ENCODE measurements at places on chromosomes 3 and 15.

DNA sequence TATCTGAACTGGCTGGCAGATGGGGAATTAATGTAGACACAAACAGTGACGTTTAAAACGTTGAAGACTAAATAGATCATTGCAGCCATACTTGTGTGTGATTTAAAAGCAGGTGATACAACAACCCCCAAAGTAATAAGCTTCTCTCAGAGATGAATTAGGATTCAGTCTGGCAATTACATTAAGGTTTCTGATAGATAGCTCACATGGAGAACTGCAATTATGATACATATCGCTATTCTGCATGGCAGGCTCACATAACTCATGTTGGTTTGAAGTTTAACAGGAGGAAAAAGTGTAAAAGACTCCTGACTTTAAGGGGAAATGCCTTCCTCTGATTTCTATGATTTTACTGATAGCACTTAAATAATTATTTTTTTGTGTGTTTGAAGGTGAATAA is 196.9 kb downstream of the CLSTN2 start:
- ATAC-seq = no peak

- ATAC-seq = no peak
These were observed 244.7 kb upstream of the ZPLD1 start for GRCh38 chr3:102189956-102190723.

DNA sequence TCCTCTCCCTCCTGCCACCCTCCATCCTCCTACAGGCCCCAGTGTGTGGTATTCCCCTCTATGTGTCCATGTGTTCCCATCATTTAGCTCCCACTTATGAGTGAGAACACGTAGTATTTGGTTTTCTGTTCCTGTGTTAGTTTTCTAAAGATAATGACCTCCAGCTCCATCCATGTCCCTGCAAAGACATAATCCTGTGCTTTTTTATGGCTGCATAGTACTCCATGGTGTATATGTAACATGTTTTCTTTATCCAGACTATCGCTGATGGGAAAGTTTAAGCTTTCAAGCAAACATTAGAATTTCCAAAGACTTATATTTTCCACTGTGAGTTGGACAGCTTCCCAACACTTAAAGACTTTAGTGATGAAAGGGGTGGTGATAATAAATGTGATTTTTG is 105.9 kb upstream of the PIAS1 start:
- no peak for ATAC-seq

- ATAC-seq = no peak
These were observed 102.9 kb downstream of the SRGAP3 start for GRCh38 chr3:9146367-9147071.

DNA sequence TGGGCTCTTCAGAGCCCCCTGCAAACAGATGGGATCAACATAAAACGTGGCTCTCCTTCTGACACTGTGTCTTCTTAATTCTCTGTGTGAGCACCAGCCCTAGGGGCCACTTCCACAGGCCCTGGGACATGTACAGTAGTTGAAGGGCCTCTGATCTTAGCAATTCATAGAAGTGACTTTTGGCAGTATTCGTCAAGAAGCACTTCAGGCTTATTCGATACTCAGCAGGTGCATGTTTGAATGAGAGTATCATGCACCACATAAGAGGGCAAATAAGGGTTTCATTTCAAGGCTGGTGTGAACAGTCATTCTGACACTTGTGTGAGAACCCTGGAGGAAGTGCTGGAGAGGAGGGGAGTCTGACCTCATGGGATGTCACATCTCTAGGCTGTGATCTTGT is 113.9 kb downstream of the GABRG3 start:
- no peak for ATAC-seq

GRCh38 chr3:71207632-71208031 is 375.9 kb downstream of the FOXP1 start:
- ATAC-seq = no peak
